ENCODE measurements at places on chromosomes 12 and 14.

- DNase-seq, result no peak
Observed at GRCh38 chr12:54882079-54882478, 27.8 kb downstream of the MUCL1 start.

DNA sequence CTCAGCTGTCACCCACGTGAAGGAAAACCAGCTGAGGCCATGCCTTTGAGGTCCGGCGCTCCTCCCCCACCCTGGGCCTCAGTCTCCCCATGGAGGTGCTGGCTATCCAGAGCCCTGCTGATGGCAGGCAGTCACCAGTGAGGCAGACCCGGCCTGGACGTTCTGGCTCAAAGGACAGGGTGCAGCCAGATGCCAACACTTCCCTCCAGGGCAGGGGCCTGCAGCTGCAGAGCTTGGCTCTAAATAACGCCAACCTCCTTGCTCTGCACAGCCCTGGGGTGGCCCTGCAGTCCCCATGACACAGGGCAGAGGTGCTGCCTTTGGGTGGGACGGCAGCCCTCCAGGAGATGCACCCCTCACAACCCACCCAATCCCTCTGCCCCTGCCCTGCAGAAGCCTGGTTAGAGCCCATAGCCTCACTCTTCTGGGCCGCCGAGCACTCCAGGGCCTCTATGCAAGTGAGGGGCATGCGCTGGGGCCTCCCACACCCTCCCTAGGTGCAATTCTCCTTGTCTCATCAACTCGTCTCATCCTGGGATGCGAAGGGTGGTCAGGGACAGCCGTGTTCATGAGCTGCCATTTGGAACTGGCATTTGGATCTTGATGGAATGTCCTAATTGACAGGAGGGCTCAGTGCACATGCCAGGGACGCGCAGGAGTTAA is 30.4 kb downstream of the CCDC85C start:
- DNase-seq, result no peak

DNA sequence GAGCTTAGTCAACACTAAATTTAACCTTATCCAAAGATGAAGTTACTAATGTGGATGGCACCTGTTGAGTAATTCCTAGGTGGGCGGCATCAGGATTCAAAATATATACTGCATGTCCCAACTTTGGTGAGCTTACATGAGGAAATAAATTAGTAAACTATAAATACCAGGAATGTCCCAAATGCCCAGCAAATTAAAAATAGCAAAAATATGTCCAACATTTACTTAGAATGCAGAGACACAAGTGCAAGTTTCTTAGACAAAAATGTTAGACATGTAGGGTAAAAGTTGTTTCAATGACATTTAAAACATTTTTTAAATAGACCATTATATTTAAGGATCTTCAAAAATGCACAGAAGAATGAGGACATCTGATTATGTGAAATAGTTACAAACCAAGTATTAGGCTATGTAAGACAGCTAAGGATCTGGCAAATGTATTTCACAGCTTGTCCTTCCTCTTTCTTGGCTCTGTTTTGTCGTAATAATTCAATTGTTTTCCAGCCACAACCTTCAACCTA is 115.9 kb downstream of the NAV3 start:
- DNase-seq, result no peak

DNA sequence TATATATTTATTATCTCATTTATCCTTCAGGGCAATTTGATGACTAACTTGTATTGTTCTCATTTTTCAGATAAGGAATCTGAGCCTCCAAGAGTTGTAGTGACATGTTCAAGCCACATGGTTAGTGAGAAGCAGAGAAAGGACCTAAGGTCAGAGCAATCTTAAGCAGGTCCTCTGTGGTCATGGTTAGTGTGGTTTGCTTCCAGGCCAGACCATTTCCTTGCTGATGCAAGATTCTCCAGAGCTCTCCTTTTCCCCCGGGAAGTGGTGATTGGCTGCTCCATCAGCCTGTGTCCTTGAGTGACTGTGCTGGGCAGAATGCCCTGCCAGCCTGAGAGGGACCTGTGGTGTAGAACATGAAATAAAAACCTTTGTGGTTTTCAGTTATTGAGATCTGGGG is 141.3 kb downstream of the KTN1 start:
- DNase-seq, result no peak

GRCh38 chr12:93776581-93777018 is 99.4 kb downstream of the CRADD start:
- DNase-seq, result no peak

GRCh38 chr14:29868000-29868399 is 59.6 kb downstream of the PRKD1 start:
- DNase-seq, result no peak

- no peak for DNase-seq
Observed at GRCh38 chr14:96713426-96713825, 83.8 kb upstream of the VRK1 start.

DNA sequence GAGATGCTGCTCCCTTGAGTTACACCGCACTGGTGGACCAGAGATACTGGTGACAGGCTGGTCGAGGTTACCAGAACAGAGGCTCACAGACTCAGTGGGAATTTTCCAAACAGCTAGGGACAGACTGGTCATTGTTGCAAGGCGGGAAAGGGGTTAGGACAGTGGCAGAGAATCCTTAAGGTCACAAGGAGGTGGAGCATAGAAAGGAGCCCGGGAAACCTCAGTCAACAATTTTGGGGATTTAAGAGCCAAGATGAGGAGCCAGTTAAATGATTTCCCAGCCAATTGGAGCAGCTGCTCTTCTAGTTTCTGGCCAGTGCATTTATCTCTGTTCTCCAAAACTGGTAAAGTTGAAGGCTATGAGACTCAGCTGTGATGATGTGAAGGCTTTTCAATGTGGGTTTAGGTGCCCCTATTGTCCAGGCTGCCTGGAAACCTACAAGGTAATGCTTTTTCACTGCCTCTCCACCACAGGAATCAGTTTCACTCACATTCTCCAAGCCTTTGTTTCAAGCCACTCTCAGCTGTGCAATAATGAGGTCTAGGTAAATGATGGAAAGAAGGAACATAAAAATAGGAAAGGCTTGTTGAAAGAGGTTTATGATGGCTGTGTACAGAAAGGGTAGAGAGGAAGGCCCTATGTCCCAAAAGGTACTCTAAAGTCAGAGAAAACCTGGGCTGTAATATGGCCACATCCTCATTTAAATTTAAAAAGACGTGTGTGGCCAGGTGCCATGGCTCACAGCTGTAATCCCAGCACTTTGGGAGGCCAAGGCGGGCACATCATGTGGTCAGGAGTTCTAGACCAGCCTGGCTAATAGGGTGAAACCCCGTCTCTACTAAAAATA is 7.0 kb upstream of the TNS2 start:
- no peak for DNase-seq

DNA sequence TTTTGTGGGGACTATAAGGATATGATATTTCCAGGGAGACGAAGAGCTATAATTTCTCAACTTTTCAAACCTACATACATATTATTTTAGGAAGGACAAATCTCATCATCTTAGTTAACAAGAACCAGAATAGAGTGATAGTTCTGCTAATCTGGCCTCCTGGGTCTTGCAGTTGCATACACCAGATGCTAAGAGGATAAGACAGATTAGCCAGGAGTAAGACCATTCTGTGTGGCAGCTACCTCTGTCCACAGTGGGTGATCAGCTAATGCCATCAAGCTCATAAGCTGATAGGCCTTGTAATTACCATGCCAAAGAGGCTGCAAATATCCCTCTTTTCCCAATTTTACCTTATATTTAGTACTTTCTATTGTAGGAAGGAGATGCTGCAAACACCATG is 776.8 kb downstream of the NRXN3 start:
- no peak for DNase-seq

- no peak for DNase-seq
Observed at GRCh38 chr12:112939761-112940381, 1.6 kb downstream of the OAS3 start.

GRCh38 chr12:115998119-115998633 is 279.3 kb downstream of the MED13L start:
- no peak for DNase-seq

DNA sequence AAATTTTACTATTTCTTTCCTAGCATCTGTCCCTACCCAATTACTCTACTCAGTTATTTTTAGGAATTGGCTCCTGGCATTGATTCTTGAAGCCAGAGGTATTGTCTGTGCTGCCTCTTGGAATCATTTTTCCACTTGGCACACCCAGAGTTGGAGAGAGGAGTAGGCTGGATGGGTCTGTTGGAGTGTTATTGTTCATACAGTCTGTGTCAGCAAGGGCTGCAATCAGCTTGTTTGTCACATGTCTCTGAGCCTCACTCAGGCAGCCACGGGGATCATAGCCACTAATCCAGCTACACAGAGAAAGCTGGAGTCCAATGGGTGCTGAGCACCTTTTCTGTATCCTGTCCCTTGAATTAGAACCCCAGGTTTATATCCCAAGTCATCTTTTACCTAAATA is 176.0 kb upstream of the DYRK2 start:
- no peak for DNase-seq

DNA sequence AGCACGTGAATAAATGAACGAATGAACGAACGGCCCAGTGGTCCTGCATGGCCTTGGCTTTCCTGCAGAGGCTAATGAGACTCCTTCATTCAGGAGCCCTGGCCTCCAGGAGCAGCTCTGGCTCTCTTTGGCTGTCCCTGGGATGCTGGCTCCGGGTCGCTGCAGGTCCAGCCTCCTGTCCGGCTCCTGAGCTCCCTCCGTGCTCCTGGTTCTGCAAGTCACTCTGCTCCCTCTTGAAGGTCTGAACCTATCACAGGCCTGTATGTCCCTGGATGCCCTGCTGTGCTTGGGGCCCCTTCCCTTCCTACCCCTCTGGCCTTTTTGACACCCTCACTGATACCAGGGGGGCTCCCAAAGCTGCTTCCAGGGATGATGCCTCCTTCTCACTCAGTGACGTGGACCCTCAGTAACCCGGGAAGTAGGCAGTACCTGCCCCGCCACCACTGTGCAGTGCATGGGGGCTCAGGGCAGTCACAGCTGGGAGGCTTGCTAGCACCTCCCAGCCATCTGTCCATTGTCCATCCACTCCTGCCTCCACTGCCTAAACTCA is 133.7 kb upstream of the C14orf180 start:
- DNase-seq, result no peak

- DNase-seq, result no peak
Observed at GRCh38 chr12:132659146-132659545, 28.0 kb downstream of the POLE start.

DNA sequence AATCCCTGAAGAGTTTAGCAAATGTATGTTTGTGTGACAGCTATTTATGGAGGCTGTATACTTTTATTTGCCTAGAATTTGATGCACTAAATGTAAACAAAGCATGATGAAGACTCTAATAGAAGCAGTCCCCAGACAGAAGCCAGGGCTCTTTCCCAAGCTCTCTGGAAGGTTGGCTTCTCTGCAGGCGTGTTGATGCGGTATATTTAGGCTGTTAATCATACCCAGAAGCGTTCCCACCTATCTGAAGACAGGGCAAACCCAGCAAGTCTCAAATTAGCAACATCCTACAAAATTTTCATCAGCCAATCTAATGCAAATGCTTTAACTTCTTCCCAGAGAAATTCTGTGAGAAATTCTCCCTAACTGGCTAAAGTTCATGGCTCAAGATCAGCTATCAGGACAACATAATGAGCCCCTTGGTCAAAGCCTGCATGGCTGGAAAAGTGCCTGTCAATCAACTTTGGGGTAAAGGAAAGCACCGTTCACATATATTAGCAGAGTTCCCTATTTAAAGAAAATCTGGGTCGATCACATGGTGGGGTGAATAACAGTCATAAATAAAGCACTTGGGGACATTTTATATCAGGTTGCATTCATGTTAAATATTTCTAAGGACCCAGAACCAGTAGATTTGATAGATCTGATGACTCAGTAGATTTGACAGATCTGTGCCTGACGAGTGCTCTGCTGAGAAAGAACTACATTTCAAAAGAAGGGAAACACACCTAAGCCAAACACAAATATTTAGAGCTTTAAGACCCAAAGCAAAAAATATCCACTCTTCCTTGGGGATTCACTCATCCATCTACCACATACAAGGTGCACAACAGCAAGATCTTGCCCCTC is 46.6 kb downstream of the KSR2 start:
- no peak for DNase-seq

GRCh38 chr14:62957562-62957961 is 87.7 kb downstream of the KCNH5 start:
- DNase-seq, result no peak

- no peak for DNase-seq
Observed at GRCh38 chr12:95215949-95216348, 1.3 kb downstream of the FGD6 start.

GRCh38 chr12:685388-685787 is 22.1 kb upstream of the NINJ2 start:
- DNase-seq, result peak; percentile 77

GRCh38 chr12:121494093-121494787 is 86.6 kb downstream of the KDM2B start:
- DNase-seq, result peak; percentile 72

- DNase-seq, result no peak
Observed at GRCh38 chr14:33163109-33163508, 224.4 kb downstream of the NPAS3 start.

GRCh38 chr14:102077382-102077709 is 9.5 kb downstream of the HSP90AA1 start:
- DNase-seq, result no peak

DNA sequence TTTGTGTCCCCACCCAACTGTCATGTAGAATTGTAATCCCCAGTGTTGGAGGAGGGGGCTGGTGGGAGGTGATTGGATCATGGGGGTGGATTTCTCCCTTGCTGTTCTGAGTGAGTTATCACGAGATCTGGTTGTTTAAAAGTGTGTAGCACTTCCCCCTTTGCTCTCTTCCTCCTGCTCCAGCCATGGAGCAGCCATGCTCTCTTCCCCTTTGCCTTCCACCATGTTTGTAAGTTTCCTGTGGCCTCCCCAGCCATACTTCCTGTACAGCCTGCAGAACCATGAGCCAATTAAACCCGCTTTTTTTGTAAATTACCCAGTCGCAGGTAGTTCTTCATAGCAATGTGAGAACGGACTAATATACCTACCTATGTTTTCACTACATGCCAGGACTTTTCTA is 2.6 kb upstream of the POC1B start:
- DNase-seq, result no peak

DNA sequence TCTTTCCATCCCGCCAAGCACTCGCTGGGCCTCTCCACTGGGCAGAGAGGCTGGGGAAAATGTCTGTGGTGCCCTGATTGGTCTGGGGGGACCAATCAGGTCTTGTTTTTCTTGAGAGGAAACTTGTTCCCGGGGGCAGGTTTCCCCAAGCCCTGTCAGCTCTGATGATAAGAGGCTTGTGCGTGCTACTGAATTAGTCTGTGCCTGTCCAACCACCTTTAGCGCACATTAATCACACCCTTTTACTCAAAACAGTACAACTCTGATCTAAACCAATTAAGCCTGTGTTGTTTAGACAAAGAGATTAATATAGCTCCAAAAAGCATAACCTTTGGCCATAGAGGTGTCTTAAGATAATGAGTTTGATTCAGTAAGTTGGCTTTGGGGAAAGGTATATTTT is 580.4 kb downstream of the VRK1 start:
- no peak for DNase-seq

DNA sequence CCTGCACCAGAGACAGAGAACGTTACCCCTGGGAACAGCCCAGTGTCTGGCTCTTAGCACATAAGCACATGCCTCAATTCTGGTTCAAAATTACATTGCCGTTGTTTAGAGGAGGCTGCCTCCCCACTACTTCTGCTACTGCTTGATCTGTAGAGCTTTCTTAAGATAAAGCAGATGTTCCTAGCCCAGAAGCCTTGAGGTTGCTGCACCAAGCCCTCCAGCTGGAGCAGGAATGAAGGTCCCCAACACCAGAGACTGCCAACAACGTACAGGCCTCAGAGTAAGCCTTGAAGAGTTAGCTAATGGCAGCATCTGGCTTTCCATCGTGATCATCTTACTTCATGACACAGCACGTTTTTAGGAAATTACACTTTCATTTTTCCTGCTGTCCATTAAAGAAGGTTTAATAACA is 34.7 kb upstream of the AMIGO2 start:
- DNase-seq, result no peak
